CD4-positive, alpha-beta T cell (primary cell): ENCODE measurements at places on chromosomes 1 and 21.
A peak's percentile ranks its signal among the peaks of the same experiment; 100 is the strongest.

- no peak for DNase-seq
Observed at GRCh38 chr1:160200786-160201185, 4.4 kb upstream of the PEA15 start.

DNA sequence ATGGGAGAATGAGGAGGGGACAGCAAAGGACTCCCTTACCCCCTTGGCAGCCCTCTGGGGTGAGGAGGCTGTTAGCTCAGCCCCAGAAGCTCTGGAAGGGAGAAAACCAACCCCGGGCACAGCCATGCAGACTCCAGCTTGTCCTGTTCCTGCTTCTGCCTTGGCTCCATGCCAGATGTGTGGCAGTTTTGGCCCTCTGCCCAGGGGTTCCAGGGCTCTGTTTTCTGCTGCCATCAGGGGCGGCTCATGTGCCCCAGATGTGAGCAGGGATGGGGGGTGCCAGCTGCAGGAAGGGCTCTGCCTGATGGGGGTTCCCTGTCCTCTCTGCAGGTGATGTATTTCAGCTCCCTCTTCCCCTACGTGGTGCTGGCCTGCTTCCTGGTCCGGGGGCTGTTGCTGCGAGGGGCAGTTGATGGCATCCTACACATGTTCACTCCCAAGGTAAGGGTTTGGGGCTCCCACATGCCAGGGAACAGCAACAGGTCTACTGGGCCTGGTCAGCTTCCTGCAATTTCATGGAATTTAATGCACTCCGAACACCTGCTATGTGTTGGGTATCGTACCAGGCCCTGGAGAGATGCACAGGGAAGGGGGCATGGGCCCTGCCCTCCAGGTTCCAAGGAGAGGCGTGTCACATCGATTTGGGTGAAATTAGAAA lies 26.1 kb downstream of the SLC6A17 start:
- DNase-seq = no peak

- DNase-seq = no peak
Observed at GRCh38 chr1:168907053-168907452, 178.0 kb upstream of the DPT start.

DNA sequence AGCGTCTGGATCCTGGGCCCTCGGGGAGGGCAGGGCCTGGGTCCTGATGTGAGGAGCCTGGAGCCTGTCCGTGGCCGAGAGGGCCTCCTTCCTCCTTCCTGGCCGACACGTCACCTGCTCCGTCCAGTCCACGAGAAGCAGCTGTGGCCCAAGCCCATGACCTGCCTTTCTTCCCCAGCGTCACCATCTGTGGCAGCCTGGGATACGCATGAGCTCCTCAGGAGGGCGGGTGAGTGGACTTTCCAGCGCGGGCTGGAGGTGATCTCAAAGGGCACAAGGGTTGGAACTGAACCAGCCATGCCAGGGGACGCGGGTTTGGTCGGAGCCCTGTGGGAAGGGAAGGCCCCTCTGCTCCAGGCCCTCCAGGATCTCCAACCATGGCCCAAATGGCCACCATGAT lies 90.4 kb downstream of the DHRS3 start:
- no peak for DNase-seq

DNA sequence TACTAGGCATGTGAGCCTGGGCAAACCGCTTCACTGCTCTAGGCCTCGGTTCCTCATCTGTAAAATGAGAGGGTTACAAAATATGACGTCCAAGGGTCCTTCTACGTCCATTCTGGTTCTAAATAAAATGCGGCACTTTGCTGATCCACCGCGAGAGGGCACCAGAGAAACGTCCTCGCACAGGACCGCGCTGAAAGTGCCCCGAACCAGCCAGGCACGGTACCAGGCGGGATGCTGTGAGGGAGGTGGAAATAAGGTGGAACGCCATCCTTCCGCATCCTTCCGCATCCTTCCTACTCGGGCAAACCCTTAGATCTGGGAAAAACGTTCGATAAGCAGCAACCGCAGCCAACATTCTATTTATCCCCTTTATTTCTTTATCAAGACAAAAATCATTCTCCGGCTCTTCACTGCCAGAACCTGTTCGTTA lies 60.3 kb upstream of the KRTAP19-8 start:
- DNase-seq = peak; percentile 85

- DNase-seq = no peak
Observed at GRCh38 chr1:40530735-40531380, 579 bp upstream of the ZNF684 start.

- DNase-seq = no peak
Observed at GRCh38 chr1:119372503-119373086, 4.0 kb downstream of the HAO2 start.

- DNase-seq = no peak
Observed at GRCh38 chr1:221414772-221415539, 326.9 kb downstream of the DUSP10 start.

DNA sequence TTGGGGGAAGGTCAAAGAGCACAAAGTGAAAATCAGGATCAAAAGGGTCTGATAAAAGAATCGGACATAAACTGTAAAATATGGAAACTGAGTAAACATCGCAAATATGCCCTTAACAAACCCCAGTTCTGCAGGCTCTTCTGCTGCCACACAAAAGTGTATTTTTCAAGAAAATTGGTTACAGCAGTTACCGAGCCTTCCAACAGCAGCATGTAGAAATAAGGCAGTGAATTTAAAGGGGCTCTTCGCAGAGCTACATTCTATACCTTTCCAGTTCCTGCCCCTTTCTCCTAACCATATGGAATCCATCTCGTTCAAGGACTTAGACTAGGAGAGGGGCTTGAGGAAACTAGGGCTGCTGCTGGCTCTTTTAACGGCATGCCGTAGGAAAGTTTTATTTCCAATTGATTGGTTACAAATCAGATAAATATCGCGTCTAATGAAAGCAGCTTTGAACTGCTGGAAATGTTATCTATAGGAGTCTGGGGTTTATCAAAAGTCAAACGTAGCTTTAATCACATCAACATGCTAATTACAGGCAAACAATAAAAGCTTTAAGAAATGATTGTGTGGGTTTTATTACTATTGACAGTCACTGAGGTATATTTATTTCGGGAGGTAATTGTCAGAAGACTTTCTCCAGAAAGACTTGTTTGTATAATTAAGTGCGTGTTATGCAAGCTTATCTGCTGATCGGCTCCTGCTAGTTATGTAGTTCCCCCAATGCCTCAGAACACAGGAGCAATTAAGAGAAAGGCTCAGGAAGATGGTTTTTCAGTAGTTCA lies 59.1 kb downstream of the GORAB start:
- DNase-seq = no peak

DNA sequence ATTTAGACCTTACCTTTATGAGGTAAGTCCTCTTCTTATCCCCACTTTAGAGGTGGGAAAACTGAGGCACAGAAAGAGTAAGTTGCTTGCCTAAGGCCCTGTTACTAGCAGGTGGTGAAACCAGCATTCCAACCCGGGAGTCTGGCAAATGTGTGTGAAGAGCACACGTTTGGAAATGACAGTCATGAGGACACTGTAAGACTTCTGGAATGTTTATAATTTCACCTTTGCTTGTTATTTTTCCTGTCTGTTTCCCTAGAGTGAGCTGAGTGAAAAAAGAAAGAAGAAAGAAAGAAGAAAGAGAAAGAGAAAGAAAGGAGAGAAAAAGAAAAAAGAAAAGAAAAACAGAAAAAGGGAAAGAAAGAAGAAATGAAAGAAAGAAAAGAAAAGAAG lies 21.2 kb upstream of the LGALS8 start:
- no peak for DNase-seq

DNA sequence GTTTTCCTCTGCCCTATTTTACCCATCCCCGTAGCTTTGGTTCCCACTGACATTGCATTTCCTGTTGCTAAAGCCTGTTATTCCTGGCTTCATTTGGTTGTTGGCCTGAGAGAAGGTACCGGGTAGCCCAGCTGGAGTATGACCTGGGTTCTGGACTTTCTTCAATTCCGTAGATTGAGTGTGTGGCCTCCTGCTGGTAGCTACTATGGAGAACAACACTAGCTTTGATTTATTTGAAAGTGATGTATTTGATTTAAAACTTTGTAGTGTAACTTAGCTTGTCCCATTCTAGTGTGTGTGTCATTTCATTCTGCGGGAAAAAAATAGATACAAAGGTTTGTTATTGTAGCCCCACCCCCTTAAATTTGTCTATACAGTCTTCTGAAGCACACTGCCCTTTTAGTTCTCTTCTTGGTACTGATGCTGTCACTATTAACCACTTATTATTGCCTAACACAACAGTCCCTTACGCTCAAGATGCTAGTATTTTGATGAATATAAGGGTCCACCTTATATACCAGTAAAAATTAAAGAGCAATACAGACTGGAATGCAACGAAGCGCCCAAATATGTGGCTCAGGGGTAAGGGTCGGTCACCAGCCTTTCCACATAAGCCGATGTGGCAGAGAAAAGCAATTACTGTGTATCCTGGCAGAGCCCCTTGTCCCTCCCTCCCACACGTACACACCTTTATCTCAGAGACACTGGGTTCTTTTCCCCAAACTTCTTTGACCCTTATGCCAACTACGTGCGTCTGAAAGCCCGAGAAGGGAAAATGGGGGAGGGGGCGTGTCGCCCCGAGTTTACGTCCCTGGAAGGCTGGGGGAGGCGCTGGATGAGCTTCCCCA lies 643 bp upstream of the MOV10 start:
- DNase-seq = no peak

- no peak for DNase-seq
Observed at GRCh38 chr1:200035397-200035955, 8.0 kb downstream of the NR5A2 start.

DNA sequence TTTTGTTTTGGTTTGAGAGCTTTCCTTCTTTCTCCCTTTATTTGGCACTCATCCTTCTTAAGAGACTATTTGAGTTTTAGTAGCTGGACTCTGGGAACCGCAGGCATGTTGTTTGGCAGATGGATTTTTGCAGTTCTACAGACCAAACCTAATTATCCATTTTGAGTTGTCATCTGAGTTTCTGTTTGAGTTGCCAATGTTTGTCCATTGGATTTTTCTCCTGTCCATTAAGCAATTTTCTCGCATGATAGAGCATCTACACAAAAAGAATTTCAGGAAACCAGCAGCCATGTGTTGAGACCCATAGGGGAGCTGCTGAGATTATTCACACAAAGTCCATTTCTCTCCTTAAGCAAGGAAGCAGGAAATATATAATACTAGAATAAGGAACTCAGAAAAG lies 17.2 kb upstream of the CXADR start:
- DNase-seq = no peak

DNA sequence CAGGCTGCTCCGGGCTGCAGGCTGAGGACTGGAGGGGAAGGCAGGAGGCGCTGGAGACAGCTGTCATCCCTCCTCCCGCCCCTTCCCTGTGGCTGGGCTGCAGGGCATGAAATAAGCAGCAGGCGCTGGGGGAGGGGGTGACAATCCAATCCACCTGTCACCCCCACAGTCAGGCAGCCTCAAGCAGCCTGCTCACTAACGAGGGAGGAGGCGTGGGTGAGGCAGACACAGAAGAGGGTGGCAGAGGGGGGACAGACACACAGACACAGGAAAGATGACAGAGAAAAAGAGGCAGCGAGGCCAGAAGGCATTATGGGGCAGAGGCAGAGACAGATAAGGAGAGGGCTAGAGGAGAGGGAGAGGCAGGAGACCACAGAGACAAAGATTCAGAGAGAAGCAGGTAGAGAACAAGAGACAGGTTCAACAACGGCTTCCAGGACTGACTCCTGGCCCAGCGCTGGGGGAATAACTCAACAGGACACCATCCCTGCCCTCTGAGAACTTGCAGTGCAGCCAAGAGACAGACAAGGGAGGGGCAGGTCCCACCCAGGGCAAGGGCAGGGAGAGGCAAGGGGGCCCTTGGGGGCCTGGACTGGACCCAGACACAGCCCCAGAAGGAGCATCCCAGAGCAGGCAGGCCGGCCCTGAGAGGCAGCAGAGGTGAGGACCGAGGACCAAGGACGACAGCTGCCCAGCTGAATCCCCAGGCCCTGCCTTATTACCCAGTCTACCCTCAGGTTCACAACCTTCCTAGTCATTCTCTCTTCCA lies 11.2 kb downstream of the MEF2D start:
- DNase-seq = peak; percentile 48

- DNase-seq = no peak
Observed at GRCh38 chr1:19869929-19870328, 12.3 kb upstream of the OTUD3 start.

DNA sequence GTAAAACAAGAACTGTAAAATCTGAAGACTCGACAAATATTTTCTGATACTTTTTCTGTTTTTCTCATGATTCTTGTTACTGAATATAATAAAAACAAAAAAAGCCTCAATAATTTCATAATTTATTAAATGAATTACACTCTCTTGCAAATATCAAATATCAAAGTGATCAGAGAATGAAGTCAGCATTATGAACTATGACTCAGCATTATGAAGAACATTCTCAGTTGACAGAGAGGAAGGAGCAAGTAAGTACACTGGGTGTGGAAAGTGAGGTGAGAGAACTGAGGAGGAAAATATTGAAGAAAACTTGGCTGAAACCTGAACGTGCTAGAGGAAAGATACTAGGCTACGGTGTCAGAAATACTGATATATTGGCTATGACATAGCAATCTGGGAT lies 529.5 kb downstream of the KCNT2 start:
- DNase-seq = no peak

DNA sequence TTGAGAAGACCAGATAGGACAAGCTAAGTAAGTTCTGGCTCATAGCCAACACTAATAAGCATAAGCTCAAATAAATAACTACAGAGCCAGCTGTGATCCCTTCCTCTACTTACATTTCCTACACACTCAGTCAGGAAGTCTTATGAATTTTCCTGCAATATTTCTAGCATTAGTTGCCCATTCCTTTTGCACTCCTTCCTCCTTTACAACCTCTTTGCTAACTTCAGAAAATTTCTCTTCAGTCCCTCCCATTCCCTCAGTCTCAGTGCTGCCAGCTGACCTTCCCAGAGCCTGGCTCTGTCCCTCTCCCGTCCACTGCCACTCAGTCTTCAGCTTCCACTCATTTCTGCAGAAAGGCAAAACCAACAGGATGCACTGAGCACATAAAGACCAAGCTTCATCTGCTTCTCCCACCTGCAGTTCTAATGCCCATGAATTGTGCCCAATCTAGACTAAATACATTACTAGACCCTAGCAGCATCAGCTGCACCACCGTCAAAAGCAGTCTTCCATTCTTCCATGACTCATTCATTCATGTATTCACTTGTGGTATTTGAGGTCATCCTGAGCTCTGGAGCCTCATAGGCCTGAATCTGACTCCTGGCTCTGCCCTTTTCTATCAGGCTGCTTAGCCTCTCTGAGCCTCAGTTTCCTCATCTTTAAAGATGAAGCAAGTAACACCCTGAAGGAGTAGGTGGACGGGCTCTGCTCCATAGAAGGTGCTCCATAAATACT lies 54.6 kb upstream of the SIPA1L2 start:
- DNase-seq = no peak

DNA sequence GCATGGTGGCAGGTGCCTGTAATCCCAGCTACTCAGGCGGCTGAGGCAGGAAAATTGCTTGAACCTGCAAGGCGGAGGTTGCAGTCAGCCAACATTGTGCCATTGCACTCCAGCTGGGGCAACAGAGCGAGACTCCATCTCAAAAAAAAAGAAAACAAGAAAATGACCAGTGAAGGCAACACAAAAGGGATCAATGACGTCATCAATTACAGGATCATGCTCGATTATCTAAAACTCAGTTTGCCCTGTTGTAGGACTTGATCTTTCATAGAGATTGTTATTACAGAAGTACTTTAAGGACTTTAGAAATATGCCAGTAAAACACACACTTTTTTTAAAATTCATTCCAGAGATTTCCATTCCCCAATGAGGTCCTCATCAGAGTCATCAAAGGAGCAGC lies 147.8 kb downstream of the ETS2 start:
- DNase-seq = no peak
